ENCODE measurements at places on chromosomes 1 and 21.
A peak's percentile ranks its signal among the peaks of the same experiment; 100 is the strongest.

GRCh38 chr21:41429925-41430491, 4.0 kb downstream of the MX1 start:
- DNase-seq, result no peak

- no peak for DNase-seq
Observed at GRCh38 chr1:47635597-47635996, 197.8 kb downstream of the FOXD2 start.

DNA sequence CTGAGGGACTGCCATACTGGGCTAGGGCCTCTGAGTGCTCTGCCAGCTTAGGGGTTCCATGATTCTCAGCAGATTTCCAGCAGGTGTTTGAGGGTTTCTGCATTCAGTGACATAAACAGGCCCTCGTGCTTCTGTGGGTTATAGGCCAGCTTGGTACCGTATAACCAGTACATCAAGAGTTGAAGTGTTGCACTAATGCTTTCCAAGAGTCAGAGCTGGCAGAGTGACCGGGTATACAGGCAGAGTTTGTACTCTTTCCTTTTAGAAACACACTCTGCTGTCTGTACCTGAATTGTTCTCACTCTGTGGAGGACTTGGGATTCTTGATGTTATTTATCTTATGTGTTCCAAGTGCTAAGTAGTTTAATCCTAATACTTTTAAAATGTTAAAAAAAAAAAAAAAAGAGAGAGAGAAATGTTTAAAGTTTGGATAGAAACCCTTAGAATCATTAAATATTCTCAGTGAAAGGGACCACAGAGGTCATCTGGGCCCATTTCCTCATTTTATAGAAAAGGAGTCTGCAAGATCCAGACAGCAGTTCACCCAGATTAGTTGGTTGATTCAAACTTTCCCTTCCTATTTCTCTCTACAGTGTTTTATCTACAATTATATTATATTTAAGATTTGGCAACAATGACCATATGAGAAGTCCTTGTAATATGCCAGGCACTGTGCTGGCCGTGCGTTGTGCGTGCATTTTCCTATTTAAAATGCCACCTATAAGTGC, 325.8 kb downstream of the KIF26B start:
- no peak for DNase-seq

DNA sequence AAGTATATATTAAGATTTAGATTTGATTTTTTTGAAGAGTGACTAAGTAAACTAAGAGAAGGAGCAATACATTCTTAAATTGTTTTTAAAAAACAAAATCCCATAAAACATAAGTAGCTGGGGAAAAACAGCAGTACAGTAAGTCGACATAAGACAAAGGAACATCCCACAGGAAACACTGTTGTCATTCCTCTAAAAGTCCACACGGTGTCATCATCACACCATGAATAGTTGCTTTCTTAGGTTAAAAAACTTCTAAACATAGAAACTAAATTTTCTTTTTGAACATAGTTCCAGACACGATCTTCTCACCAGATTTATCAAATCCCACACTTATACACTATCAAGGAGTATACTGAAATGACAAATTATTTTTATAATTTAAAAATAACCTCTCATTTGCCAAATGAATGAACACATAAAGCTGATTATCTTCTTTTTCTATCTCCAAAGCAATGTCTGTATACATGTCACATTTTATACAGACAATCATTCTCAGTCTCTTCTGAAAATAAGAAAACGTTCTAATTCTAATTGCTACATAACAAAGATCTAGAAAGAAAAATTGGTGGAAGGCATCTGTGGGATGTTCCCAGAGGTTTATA, 15.8 kb downstream of the ODF2L start:
- DNase-seq, result peak; percentile 71

GRCh38 chr1:6359216-6360116, 34.1 kb downstream of the ACOT7 start:
- DNase-seq, result peak; percentile 20

GRCh38 chr1:11335417-11336056, 62.5 kb downstream of the UBIAD1 start:
- no peak for DNase-seq

GRCh38 chr1:247561711-247562110, 12.8 kb downstream of the GCSAML start:
- DNase-seq, result no peak

DNA sequence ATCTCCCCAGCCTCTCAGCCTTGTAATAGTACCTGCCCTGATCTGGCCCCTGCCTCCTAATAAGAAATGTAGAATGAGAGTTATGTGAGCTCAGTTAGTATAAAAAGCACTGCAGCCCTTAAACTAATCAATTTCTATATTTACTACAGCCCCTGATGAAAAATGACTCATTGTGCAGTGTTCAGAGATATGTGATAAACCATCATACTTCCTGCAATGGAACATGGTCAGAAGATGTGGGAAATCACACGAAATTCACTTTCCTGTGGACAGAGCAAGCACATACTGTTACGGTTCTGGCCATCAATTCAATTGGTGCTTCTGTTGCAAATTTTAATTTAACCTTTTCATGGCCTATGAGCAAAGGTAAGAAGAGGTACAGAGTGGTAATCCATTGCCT, 176.8 kb upstream of the PDE4B start:
- no peak for DNase-seq

All from fibroblast of skin of back (primary cell).